ENCODE measurements at places on chromosomes 13 and 19.

GRCh38 chr13:75256922-75257321 is 225.0 kb downstream of the TBC1D4 start:
- no peak overlapping the region for H3K27ac ChIP-seq
- H3K4me1 ChIP-seq = no peaks in the 10 kb centered on the region
- no peaks in the 10 kb centered on the region for H3K36me3 ChIP-seq
- H3K4me3 ChIP-seq = no peak overlapping the region
- no peaks in the 10 kb centered on the region for H3K27me3 ChIP-seq

DNA sequence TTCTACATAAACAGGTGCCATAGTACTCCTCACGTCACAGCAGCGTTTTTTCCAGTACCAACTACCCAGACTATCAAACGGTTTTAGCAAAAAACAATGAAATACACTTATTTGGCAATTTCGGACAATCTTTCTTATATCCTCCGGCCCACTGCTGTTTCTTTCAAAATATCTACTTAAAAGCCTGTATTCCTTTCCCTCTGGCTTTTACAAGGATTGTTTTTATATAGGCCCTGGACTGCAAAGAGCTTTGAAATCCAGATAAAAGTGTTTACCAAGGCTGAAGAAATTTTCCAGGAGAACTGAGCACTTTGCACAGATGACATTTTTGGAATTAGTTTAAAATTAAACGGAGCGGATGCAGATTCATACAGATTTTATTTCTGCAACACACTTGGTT is 255.9 kb upstream of the STARD13 start:
- H3K36me3 ChIP-seq = no peaks in the 10 kb centered on the region
- peak overlapping the region; percentile 49 for H3K27ac ChIP-seq
- no peaks in the 10 kb centered on the region for H3K4me1 ChIP-seq
- no peaks in the 10 kb centered on the region for H3K27me3 ChIP-seq
- no peak for DNase-seq

DNA sequence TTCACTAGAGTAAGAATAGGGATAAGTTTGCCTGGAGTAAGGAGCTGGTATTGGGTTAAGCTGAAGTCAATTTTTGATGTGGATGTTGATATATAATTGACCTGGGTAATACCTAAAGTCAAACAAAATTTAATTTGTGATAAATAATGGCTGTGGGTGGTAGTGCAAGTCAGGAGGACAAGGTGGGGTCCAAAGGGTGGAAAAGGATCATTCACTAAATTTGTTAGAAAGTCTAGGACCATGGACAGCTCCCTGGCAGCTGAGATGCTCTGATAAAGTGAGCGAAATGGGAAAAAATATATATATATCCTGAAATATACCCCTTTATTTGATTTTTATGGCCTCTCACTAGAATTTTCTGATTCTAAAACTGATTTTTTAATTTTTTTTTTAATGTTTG is 463.5 kb downstream of the GPC6 start:
- H3K27me3 ChIP-seq = no peaks in the 10 kb centered on the region
- H3K4me3 ChIP-seq = no peak overlapping the region
- H3K4me1 ChIP-seq = no peaks in the 10 kb centered on the region
- peak; percentile 48 for DNase-seq

- H3K27ac ChIP-seq = peak overlapping the region; percentile 49
- H3K4me1 ChIP-seq = peaks cover 47% of the 10 kb centered on the region
- H3K4me3 ChIP-seq = no peak overlapping the region
- H3K36me3 ChIP-seq = peaks cover 3% of the 10 kb centered on the region
- no peaks in the 10 kb centered on the region for H3K27me3 ChIP-seq
Measured at GRCh38 chr19:3669947-3670795, 30.1 kb downstream of the PIP5K1C start.

GRCh38 chr13:52450012-52450792 is at the start of gene VPS36:
Gene VPS36 (minus strand): TSS chr13:52450634. CDS start chr13:52450594, 40 bp downstream.
- H3K36me3 ChIP-seq = peaks cover 22% of the 10 kb centered on the region
- H3K4me3 ChIP-seq = peak within 1 kb of the TSS; percentile 99
- DNase-seq = peak; percentile 96

DNA sequence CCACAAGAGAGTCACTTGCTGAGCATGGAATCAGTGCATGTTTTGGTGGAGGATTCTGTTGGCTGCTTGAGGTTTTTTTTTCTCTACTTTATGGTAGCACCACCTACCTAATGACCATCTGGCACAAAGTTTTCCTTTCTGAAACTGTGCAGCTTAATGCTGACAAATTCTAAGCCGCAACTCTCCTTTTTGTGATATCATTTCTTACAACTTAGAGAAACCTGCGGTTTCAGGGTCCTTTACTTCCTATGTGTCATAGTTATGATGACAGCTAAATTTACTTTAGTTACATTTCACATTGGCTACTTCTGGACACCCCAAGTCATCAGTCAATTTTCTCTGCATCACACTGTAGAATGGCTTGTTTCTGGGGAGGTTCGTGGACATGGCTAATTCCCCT is 115.4 kb upstream of the TMTC4 start:
- DNase-seq = no peak
- H3K27ac ChIP-seq = no peak overlapping the region
- H3K4me3 ChIP-seq = no peak overlapping the region
- H3K27me3 ChIP-seq = no peaks in the 10 kb centered on the region
- H3K36me3 ChIP-seq = no peaks in the 10 kb centered on the region

GRCh38 chr19:18785179-18786124 is 5.7 kb downstream of the COMP start:
- peaks cover 18% of the 10 kb centered on the region for H3K4me1 ChIP-seq
- peak overlapping the region; percentile 68 for H3K4me3 ChIP-seq
- H3K27me3 ChIP-seq = peaks cover 64% of the 10 kb centered on the region
- no peak overlapping the region for H3K27ac ChIP-seq

DNA sequence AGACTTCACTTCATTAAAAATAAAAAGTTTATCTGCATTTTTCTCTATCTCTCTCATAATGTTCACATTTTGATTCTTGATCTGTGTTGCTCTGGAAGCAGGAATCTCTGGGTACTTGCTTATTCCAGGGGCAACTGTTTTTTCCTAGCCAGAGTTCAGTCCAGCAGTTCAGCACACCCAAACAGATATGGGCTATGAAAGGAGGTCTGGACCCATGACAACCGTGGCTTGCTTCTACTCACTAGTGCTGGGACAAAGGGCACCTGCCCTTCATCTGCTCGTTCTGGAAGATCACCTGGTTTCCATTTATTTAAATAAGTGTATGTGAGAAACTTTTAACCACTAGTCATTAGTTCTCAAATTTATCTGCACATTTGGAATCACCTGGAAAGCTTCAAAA is 36.0 kb downstream of the POLR1D start:
- H3K27me3 ChIP-seq = no peaks in the 10 kb centered on the region
- no peak overlapping the region for H3K27ac ChIP-seq
- DNase-seq = no peak
- no peaks in the 10 kb centered on the region for H3K36me3 ChIP-seq
- H3K4me3 ChIP-seq = no peak overlapping the region

DNA sequence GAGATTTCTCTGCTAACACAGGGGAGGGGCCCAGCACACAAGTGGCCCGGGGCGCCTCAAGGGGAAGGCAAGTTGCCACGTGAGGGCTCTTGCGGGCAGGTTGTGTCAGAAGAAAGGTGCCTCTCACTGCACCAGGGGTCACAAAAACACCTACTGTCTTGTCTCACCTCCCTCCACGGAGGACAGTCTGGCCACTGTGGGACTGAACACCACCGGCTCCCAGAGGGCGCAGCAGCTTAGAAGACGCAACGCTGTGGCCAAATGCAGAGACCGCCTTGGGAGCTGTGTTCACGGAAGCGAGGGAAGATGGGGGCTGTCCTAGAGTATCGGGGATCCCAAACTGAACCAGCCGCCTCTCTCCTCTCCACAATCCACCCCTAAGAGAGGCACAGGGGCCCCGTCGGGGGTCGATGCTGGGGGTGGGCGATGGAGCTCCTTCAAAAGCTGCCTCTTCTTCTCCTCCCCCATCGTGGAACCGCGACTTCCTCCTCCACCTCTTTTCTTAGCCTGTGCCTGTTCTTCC is 177.5 kb downstream of the FOXO1 start:
- no peaks in the 10 kb centered on the region for H3K4me1 ChIP-seq
- H3K27me3 ChIP-seq = no peaks in the 10 kb centered on the region
- no peak overlapping the region for H3K27ac ChIP-seq
- H3K36me3 ChIP-seq = no peaks in the 10 kb centered on the region
- no peak for DNase-seq

- no peak overlapping the region for H3K27ac ChIP-seq
- no peak for DNase-seq
- H3K27me3 ChIP-seq = no peaks in the 10 kb centered on the region
- H3K36me3 ChIP-seq = peaks cover 20% of the 10 kb centered on the region
- H3K4me1 ChIP-seq = no peaks in the 10 kb centered on the region
Measured at GRCh38 chr13:33845572-33846302, 27.8 kb downstream of the RFC3 start.

- no peak overlapping the region for H3K27ac ChIP-seq
- DNase-seq = no peak
- H3K4me3 ChIP-seq = no peak overlapping the region
- H3K4me1 ChIP-seq = no peaks in the 10 kb centered on the region
- no peaks in the 10 kb centered on the region for H3K27me3 ChIP-seq
Measured at GRCh38 chr13:98564204-98564603, 12.7 kb downstream of the STK24 start.

DNA sequence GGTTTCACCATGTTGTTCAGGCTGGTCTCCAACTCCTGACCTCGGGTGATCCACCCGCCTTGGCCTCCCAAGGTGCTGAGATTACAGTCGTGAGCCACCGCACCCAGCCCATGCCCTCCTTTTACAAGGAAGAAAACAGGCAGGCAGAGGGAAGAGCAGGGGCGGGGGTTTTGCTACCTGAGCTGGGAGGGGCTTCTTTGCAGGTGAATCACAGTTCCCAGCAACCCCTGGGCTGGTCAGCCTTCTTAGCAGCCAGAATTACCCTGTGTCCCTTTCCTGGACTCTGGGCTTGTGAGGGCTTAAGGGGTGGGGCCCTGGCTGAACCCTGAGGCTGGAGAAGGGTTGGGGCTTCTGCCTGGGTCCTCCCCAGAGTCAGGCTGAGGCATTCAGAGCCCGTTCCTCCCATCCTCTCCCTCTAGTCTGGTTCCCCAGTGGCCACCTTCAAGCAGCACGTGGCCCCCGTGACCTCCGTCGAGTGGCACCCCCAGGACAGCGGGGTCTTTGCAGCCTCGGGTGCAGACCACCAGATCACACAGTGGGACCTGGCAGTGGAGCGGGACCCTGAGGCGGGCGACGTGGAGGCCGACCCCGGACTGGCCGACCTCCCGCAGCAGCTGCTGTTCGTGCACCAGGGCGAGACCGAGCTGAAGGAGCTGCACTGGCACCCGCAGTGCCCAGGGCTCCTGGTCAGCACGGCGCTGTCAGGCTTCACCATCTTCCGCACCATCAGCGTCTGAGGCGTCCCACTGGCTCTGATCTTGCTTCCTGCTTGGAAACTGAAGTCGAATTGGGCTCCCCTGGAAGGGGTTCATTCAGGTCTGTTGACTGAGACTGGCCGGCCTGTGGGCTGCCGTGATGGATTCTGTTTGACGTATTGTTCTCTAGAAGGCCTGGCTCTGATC is 2.8 kb upstream of the KCNJ14 start:
- no peaks in the 10 kb centered on the region for H3K4me1 ChIP-seq
- no peak for DNase-seq
- H3K27me3 ChIP-seq = no peaks in the 10 kb centered on the region
- H3K36me3 ChIP-seq = peaks cover 46% of the 10 kb centered on the region
- H3K27ac ChIP-seq = no peak overlapping the region
- no peak overlapping the region for H3K4me3 ChIP-seq

DNA sequence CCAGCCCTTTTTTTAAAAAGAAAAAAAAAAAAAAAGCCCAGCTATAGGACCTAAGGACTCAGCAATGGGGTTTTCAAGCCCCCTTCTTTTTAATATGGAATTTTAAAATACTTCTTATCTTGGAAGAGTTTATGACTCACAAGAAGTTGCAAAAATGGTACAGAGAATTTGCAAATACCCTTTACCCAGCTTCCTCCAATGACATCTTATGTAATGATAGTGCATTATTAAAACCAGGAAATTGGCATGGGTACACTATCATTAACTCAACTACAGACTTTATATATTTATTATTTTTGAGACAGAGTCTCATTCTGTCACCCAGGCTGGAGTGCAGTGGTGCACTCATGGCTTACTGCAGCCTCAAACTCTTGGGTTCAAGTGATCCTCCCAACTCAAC is 16.1 kb downstream of the TMEM38A start:
- H3K36me3 ChIP-seq = no peaks in the 10 kb centered on the region
- no peak overlapping the region for H3K4me3 ChIP-seq
- no peak for DNase-seq
- no peak overlapping the region for H3K27ac ChIP-seq
- H3K4me1 ChIP-seq = no peaks in the 10 kb centered on the region
- no peaks in the 10 kb centered on the region for H3K27me3 ChIP-seq

DNA sequence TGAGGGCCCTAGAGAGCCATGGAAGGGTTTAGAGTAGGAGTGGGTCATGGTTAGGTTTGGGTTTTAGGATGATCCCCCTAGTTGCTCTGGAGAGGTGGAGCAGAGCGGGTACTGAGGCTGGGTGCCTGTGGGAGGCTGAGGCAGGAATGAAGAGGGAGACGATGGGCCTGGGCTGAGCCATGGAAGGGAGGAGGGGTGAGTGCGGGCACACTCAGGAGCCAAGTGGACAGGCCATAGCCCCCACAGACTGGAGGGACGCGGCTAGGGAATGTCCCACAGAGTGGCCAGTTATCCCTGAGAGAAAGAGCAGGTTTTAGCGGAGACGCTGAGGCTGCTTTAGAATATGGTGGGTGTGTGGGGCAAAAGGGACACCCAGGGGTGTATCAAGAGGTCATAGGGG is 6.0 kb upstream of the CATSPERG start:
- no peak overlapping the region for H3K4me3 ChIP-seq
- no peak for DNase-seq
- no peak overlapping the region for H3K27ac ChIP-seq
- H3K27me3 ChIP-seq = no peaks in the 10 kb centered on the region

GRCh38 chr13:43294412-43294811 is 271.0 kb downstream of the DNAJC15 start:
- DNase-seq = no peak
- no peaks in the 10 kb centered on the region for H3K27me3 ChIP-seq
- no peak overlapping the region for H3K4me3 ChIP-seq
- no peaks in the 10 kb centered on the region for H3K36me3 ChIP-seq
- no peak overlapping the region for H3K27ac ChIP-seq
- peaks cover 9% of the 10 kb centered on the region for H3K4me1 ChIP-seq

- no peak overlapping the region for H3K27ac ChIP-seq
- no peak for DNase-seq
- no peaks in the 10 kb centered on the region for H3K4me1 ChIP-seq
- no peaks in the 10 kb centered on the region for H3K36me3 ChIP-seq
Measured at GRCh38 chr13:52348071-52348470, 57.9 kb downstream of the THSD1 start.

- H3K4me1 ChIP-seq = peaks cover 7% of the 10 kb centered on the region
- H3K27me3 ChIP-seq = no peaks in the 10 kb centered on the region
- no peaks in the 10 kb centered on the region for H3K36me3 ChIP-seq
- no peak for DNase-seq
Measured at GRCh38 chr13:52779103-52779502, 39.5 kb upstream of the CNMD start.

- no peak overlapping the region for H3K27ac ChIP-seq
- DNase-seq = no peak
- no peak overlapping the region for H3K4me3 ChIP-seq
- H3K27me3 ChIP-seq = no peaks in the 10 kb centered on the region
- H3K4me1 ChIP-seq = no peaks in the 10 kb centered on the region
Measured at GRCh38 chr13:79353693-79354092, 52.4 kb downstream of the RBM26 start.

GRCh38 chr19:4136680-4137088 is 12.8 kb upstream of the MAP2K2 start:
- H3K4me1 ChIP-seq = no peaks in the 10 kb centered on the region
- H3K27ac ChIP-seq = no peak overlapping the region
- no peaks in the 10 kb centered on the region for H3K27me3 ChIP-seq
- DNase-seq = no peak

GRCh38 chr19:16581971-16582343 is 9.7 kb upstream of the SLC35E1 start:
- H3K4me1 ChIP-seq = peaks cover 25% of the 10 kb centered on the region
- H3K27ac ChIP-seq = no peak overlapping the region
